NCI-H187 (cell line): ENCODE measurements at places on chromosomes 6 and 20.

DNA sequence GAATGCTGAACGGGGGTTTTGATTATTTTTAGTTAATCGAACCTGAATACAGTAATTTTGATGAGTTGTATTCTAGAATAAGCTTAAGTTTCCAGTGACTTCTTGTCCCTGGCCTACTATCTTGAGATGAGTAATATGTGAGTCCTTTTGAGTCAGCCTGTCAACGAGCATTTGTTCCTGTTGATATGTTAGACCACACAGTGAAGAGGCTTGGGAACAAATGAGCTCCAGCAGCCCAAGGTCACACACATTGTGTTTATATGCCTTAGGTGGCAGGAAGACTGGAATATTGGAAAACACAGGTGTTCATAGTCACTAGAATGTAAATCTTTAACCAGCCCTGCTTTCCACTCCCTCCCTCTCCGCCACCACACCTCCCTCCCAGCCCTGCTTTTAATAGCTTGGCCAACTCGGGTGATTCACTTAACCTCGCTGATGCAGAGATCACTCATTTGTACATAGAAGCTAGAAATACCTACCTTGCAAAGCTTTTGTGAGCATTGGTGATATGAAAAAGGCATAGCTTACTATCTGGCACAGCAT, 9.1 kb downstream of the SMPDL3A start:
- DNase-seq, result no peak

- DNase-seq, result no peak
These were observed 23.3 kb upstream of the MAPRE1 start for GRCh38 chr20:32796383-32796948.

DNA sequence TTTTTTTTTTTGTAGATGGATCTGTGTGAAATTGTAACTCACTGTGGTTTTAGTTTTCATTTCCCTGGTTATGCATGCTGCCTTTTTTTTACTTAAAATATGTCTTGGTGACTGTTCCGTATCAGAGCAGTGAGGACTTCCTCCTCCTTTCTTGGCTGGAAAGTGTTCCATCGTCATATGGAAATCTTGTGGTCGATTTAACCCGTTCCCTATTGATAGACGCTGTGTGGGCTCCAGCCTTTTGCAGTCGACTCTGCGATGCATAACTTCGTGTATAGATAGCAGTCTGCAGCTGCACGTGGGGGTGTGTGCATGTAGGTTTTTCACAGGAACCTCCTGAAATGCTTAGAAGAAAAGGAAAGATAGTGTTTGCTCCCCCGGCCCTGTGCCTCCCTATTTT, 28.1 kb upstream of the PNPLA1 start:
- DNase-seq, result no peak

- no peak for DNase-seq
These were observed 69.0 kb upstream of the CD93 start for GRCh38 chr20:23155141-23155590.

DNA sequence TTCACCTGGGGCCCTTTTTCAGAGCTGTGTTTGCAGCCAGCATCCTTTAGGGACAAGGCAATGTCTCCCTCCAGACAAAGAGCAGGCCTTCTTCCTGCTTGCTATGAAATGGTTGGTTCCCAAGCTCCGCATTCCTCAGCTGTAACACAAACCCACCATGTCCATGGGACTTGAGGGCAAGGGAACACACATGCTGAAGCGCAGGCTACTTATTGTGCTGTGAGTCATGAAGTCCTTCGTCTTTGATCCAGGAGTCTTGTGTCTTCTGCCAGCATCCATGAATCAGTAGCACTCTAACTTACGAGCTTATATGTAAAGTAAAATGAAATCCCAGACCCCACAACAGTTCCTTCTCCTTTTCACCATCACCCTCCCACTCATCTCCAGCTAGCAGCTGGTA, 59.0 kb downstream of the ANKRD60 start:
- no peak for DNase-seq

GRCh38 chr20:61234224-61234890, 17.7 kb upstream of the CDH4 start:
- DNase-seq, result no peak
